Inflammatory macrophage treated with lipopolysaccharide for 4 hours (primary cell): ENCODE measurements at places on chromosomes 12 and 14.

DNA sequence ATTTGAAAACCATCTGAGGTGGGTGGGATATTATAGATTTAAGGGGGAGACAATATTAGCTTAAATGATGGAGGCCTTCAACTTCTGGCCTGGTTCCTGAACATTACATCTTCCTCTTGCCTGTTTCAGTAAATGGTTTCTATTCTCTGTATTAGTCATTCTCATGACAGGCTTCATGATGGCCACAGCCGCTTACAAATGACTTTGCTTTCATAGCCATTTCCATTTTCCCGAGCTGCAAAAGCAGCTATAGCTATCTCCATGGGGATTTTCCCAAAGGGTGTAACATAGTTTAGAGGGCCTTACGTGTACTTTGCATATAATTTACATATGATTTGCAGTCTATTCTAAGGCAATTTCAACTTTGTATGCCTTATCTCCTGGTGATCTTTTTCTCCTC lies 121.8 kb downstream of the NRXN3 start:
- peak; percentile 6 for DNase-seq

DNA sequence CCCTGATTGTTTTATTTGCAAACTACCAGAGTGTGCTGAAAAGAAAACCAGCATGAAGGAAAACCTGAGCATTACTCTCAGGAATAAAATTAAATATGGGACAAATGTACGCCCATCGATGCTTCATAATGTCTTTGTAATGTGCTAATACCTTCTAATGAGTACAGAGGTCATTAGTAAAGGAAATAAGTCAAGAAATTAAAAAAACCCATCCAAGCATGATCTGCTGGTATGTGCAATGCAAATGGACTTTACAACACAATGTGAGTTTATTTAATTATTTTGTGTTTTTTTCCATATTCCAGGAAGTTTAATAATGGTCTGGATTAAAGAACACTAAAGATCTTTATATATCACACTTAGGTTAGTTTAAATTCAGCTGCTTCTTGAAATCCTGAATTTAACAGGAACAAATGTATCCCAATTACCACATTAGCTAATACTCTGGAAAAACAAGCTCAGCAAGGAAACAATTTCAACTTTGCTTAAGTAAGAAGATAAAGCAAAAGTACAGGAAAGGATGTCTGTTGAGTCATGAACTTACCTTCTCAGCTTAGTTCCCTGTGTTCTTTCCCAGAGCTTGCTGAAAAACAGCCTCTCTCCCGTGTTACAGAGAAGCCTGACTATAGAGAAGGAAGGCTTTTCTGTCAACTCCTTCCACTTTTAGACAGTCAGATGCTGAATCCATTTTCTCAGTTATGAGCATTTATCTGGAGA lies 179.3 kb upstream of the TMEM260 start:
- DNase-seq, result no peak

DNA sequence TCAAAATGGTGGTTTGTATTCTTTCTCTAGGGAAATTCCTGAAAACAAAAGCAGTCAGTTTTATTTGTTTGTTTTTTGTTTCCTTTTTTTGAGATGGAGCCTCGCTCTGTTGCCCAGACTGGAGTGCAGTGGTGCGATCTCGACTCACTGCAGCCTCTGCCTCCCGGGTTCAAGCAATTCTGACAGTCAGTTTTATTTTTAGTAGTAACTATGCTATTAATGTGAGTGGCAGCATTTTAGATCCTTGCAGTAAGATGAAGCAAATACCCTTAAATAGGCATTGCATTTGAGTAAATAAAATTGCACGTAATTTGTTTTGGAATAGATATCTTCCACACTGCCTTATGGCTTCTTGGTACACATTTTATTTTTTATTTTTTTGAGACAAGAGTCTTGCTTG lies 23.6 kb downstream of the YY1 start:
- no peak for DNase-seq

DNA sequence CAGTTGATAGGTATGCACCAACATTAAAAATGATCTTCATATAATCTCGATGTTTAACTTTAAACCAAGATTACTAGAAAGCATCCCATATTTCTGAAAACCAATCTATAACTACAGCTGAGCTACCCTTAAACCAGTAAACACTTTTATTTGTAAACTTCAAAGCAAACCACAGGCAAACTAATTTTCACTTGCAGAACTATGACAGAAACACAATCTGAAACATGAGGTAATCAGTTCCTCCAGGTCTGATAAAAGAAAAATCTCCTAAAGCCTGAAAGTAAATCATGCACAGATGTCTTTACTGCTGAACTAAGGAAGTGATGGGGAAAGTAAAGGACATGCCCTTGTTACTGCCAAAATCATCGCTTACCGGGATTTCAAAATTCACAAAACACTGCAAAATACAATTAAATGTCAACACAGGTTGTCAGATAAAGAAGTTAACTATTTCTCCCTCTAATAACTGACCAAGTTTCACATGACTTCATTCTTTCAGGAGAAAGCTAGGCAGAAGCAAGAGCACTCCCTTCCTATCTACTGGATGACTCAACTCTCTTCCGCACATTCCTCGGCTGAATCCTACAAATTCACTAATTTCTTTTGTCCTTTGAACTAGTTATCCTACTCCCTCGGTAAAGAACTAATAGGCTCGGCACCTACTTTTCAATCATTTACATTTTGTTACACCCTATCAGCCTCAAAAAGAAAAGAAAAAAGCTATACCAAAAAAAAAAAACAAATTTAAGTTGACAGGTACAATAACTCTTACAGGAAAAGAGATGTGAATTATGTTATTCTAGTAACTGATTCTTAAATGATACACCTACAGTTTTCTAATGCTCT lies 1.4 kb downstream of the EEA1 start:
- DNase-seq, result peak; percentile 71

- DNase-seq, result no peak
Measured at GRCh38 chr12:98420461-98420860, 94.9 kb upstream of the TMPO start.
